ENCODE measurements at places on chromosomes 6 and 20.

DNA sequence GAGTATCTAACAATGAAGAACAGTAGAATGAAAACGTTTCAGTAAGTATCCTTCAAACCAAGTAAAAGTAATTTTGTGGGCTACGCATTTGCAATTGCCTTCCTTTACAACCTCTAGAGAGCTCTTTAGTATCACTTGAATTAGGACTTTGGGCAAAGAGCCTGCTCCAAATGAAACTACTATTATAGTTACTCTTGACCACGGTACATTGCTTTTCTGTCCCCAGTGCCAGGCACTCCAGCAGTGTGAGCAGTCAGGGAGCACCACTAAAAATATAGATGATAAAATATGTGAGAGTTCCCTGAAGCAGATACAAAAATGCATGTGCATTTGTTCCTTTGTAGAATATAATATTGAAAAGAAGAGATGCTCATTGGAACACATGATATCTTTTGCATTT, 450.1 kb upstream of the MANEA start:
- no peak for DNase-seq

GRCh38 chr6:90356012-90356421, 59.4 kb upstream of the BACH2 start:
- DNase-seq: no peak

DNA sequence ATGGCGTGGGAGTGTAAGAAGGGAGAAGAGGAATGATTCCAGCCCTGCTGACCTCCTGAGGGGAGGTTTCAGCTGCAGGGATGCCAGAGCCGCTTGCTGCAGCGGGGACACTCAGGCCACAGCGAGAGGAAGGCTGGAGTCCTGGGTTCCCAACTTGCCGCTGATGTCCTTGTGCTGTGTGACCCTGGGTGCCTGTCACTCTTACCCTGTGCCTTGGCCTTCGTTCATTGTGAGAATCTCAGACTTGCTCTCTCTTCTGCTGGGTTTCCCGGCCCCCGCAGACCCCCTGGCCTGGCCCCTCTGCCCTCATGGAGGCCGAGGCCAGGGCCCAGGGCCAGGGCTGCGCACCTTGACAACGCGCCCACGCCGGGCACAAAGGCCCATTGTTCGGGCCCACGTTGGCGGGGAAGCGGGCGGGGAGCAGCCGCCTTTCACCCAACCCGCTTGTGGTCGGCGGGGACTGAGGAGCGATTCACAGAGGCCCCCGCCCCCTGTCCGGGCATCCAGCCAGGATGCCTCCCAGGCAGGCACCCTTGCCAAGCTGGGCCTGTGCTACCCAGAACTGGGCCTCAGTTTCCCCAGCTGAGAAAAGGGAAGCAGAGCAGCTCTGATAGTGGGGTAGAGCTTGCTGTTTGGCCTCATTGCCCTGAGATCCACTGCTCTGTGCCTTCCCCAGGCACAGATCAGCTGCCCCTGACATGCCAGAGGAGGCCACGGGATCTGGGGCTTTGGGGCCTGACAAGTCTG, 52.4 kb downstream of the CEBPB start:
- no peak for DNase-seq

- no peak for DNase-seq
Measured at GRCh38 chr20:23119456-23120216, 33.5 kb upstream of the CD93 start.

- DNase-seq: no peak
Measured at GRCh38 chr6:113649880-113650609, 207.1 kb upstream of the MARCKS start.

GRCh38 chr6:80489911-80490635, 383.6 kb downstream of the BCKDHB start:
- DNase-seq: no peak

All from GM19239 (cell line).